T-cell (primary cell): ENCODE measurements at places on chromosomes 11 and 22. TPM values are rescaled to one million over a fixed set of nuclear protein-coding genes. Genes with fewer than 3 reads are reported as not detected.

Gene TOP3B
- 90.6 TPM for total RNA-seq

Gene PNPLA5
- total RNA-seq, result not detected

Gene ME3
- total RNA-seq, result 4.5 TPM

Gene OR5B21
- 0.95 TPM for total RNA-seq

Gene MMP7
- total RNA-seq, result 0.60 TPM

Gene MYRF
- total RNA-seq, result 1.5 TPM

Gene MCM5
- total RNA-seq, result 45.8 TPM

Gene OR8J1
- total RNA-seq, result not detected

Gene MPEG1
- 0.93 TPM for total RNA-seq

Gene MYO18B
- 0.30 TPM for total RNA-seq

Gene ZNRD2
- total RNA-seq, result 34.5 TPM

Gene MAP6
- total RNA-seq, result 0.30 TPM

Gene SLC22A8
- total RNA-seq, result not detected

Gene TRPC6
- not detected for total RNA-seq

Gene RNF169
- total RNA-seq, result 24.9 TPM

Gene F2
- 0.85 TPM for total RNA-seq

Gene INS
- 0.53 TPM for total RNA-seq

Gene CDHR5
- not detected for total RNA-seq

Gene ZP1
- total RNA-seq, result not detected

Gene HOATZ
- total RNA-seq, result not detected

Gene EHF
- 0.30 TPM for total RNA-seq

Gene OR4C16
- total RNA-seq, result not detected

Gene CSF2RB
- total RNA-seq, result 4.1 TPM

Gene ANO5
- not detected for total RNA-seq

Gene CTR9
- 43.5 TPM for total RNA-seq

Gene LINC01488
- total RNA-seq, result not detected

Gene TMEM223
- 27.6 TPM for total RNA-seq

Gene FLRT1
- total RNA-seq, result not detected

Gene OR9I1
- not detected for total RNA-seq

Gene C1QTNF6
- 9.0 TPM for total RNA-seq

Gene MRGPRF
- not detected for total RNA-seq

Gene ART1
- not detected for total RNA-seq

Gene WNT11
- 0.95 TPM for total RNA-seq

Gene FAT3
- total RNA-seq, result not detected

Gene SCGB1A1
- not detected for total RNA-seq

Gene DLG2
- 2.9 TPM for total RNA-seq

Gene SCUBE1
- total RNA-seq, result not detected

Gene NDUFV1
- 231 TPM for total RNA-seq

Gene POU2AF2
- total RNA-seq, result not detected
